ENCODE measurements at places on chromosomes 11 and 22.

DNA sequence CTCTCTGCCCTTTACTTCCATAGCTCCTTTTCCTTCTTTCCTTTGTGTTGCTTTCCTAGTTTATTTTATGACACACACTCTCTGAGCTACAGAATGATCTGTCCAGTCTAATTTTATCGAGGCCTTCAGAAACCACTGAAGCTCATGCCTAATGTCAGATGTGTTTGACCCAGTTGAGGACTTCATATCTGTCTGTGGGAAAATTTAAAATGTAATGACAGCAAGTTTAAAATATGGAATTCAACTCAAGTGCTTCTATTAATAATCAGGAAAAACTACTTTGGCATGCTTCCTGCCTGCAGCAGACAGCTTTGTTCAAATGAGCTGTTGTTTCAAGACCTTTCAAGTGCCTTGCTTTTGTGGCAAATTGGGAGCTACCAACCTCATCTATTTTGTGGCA is 261.8 kb upstream of the MTNR1B start:
- DNase-seq = no peak

- no peak for DNase-seq
Observed at GRCh38 chr11:96205460-96205809, 137.6 kb downstream of the MAML2 start.

DNA sequence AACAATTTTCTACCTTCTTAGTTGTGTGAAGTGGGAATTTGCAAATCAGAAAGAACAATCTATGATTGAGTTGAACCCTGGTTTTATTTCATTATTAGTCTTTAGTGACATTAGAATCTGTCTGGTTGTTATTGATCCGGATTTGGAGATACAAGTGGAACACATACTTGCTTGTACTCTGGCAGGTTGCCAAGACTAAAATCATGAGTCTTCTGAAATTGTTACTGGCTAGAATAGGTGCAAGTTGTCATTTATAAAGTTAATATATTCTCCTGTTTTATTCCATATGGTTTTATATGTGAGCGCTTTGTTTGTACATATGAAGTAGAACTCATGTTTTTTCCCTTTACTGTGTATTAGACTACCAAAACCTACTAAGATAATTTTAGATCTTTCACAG is 23.0 kb downstream of the CCDC15 start:
- no peak for DNase-seq

DNA sequence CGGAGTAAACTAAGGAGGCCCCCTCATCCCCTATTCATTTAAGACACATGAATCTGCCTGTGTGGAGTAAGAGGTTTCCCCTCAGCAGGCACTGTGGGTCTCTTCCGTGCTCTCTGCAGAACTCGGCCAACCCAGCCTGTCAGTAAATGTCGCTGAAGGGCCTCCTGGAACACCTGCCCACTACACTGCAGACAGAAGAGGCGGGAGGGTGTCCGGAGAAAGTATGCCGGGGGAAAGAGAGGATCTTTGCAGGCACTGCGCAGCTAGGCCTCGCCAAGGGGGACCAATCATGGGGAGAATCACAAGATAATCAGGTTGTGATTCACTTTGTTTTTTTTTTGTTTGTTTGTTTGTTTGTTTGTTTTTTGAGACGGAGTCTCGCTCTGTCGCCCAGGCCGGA is 110.8 kb downstream of the MORC2 start:
- no peak for DNase-seq

GRCh38 chr11:1832211-1832919 is 2.4 kb upstream of the SYT8 start:
- peak; percentile 54 for DNase-seq

GRCh38 chr22:47230251-47230650 is 467.8 kb downstream of the TBC1D22A start:
- no peak for DNase-seq

DNA sequence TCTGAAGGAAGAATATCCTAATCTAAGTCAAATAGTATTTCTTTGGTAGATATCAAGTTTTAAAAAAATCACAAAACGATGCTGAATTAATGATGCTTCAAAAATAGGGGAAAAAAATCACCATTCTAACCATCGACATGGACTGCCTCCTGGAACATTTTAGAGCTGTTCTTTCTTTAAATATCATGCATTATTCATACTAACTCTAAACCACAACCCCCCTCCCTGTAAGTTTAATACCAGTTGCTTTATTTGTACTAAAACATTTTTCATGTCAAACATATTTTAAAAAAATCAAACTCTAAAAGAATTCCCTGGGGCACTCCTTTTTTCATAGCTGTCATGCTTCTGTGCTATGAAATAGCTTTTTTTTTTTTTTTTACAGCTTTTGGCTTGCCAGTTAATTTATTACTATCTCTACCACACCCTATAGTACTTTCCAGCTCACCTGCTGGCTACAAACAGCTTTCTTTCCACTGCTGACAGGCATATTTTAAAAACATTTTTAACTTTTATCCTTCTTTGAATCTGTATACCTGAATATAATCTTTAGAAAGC is 256.9 kb downstream of the SOX6 start:
- DNase-seq = no peak

- DNase-seq = no peak
Observed at GRCh38 chr22:26383968-26384556, 45.0 kb upstream of the ASPHD2 start.
